ENCODE measurements at places on chromosomes 2 and 18.

DNA sequence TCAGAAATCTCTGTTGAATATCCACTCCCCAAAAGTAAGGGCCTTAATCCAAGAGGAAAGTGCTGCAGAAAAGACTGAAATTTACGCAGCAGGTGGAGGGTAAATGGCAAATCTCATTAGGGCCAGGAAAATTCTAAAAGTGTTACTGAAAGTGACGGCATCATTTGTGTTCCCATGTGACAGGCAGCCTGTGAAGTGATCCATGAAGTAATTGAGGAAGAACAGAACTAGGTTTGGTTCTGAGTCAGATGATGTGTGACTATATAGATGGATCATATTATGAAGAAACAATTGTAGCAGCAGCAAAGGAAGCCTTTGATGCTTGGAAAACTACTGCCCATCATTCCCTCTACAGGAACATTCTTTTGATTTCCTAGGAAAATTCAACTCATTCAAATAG, 401.2 kb downstream of the TGIF1 start:
- DNase-seq = no peak

DNA sequence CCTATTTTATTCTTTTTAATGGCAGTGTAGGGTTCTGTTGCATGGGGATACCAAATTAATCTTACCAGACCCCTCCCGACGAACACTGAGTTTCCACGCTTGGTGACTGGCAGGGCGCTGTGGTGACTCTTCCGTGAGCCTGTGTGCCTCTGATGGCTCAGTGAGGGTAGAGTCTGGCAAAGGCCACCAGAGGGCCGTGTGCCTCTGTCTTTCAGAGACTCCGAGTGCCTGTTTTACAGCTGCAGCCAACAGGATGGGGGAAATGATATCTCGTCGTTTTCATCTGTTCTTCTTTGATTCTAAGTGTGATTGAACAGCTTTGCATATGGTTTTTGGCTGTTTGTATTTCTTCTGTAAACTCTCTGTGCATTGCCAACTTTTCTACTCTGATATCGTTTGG, 99.8 kb downstream of the ZNF236 start:
- DNase-seq = no peak

- DNase-seq = no peak
These were observed 225.5 kb upstream of the GALNT5 start for GRCh38 chr2:157032017-157032416.

DNA sequence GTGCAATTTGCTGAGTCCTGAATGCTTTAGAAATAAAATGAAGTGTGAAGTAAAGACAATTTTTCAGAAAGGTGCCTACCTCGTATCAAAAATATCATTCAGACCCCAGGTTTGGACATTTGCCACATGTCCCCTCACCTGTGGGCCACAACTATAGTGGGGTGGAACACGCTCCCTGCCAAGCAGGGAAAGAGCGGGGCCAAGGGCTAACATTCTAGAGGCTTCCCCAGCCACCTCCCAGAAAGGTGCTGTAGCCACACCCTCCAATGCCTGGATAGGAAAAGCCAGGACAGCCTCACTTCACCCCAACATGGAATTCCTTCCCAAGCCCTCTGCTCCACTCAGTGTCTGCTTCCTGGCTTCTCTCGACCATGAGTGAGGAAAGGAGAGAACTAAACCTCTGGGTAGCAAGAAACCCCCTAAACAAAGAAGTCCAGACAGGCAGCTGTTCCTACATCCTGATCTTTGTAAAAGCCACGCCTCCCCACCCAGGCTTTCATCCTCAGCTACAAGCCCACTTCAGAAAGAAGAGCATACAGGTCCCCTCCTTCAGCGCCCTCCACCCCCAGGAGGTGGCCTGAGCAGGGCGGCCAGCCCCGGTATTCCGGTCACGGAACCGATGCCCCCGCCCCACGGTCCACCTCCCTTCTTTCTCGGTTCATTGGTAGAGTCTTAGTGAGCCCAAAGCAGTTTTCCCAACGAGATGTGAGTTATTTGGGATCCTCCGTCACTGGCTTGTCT, 2.1 kb downstream of the COL6A3 start:
- DNase-seq = no peak

GRCh38 chr18:26459340-26459739, 89.0 kb downstream of the KCTD1 start:
- DNase-seq = no peak

- no peak for DNase-seq
These were observed at the start of gene DQX1 for GRCh38 chr2:74525717-74526648. TSS of gene DQX1 (minus strand) at chr2:74526231. CDS start at chr2:74525729, 502 bp downstream.

- no peak for DNase-seq
These were observed 50.2 kb upstream of the KCNE4 start for GRCh38 chr2:223001797-223002175.

- peak; percentile 63 for DNase-seq
These were observed 28.8 kb downstream of the TUBB6 start for GRCh38 chr18:12336887-12337286.

DNA sequence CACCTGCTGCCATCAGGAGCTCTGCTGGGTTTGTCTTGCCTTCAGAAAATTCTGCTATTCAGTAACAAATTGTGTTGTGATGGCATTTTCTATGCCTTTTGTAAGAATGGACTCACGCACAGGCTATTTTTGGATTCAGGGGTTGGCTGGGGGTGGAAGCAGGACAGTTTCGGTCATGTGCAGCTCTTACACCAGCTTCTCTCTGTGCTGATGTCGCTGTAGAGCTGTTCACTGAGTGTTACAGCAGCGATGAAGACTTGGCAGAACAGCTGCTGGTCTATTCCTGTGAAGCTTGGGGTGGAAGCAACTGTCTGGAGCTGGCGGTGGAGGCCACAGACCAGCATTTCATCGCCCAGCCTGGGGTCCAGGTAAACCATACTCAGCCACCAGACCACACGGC, 49.2 kb downstream of the TRPM8 start:
- no peak for DNase-seq

DNA sequence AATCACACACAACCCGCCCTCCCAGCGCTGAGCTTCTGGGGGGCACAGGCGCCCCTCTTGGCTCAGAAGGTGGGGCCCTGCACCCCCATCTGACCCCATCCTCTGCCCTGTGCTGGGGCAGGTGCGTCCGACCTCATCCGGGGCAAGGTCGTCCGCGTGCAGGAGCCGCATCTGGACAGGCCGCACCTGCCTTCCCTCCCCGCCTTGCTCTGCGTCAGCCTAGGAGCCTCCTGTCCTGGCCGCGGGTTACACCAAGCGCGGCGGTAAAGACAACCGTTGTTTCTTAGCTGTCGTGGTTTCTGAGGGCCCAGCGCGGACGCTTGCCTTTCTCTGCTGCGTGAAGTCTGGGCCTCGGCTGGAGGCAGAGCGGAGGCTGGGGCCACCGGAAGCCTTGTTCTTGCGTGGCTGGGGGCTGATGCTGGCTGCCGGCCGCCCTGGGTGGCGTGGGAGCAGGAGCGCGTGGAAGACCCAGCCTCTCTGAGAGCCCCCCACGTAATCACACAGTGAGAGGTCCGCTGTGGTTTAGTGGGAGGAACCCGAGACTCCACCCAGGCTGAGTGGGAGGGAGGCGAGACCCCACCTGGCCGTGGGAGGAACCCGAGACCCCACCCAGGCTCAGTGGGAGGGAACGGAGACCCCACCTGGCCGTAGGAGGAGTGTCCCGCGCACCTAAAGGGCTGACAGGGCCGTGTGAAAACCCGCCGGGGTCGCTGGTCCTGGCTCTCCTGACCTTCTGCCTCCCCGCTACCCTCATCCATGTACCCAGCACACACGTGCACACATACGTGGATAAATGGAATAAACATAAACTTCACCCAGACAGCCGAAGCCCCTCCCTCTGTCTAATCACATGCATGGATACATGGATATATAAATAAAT, 51.8 kb downstream of the KCNG2 start:
- DNase-seq = no peak

Measured in DMS79 treated with DMSO at 0.1 percent for 48 hours (cell line).